Astrocyte of the spinal cord (primary cell): ENCODE measurements at places on chromosomes 6 and 20.
A peak's percentile ranks its signal among the peaks of the same experiment; 100 is the strongest.

DNA sequence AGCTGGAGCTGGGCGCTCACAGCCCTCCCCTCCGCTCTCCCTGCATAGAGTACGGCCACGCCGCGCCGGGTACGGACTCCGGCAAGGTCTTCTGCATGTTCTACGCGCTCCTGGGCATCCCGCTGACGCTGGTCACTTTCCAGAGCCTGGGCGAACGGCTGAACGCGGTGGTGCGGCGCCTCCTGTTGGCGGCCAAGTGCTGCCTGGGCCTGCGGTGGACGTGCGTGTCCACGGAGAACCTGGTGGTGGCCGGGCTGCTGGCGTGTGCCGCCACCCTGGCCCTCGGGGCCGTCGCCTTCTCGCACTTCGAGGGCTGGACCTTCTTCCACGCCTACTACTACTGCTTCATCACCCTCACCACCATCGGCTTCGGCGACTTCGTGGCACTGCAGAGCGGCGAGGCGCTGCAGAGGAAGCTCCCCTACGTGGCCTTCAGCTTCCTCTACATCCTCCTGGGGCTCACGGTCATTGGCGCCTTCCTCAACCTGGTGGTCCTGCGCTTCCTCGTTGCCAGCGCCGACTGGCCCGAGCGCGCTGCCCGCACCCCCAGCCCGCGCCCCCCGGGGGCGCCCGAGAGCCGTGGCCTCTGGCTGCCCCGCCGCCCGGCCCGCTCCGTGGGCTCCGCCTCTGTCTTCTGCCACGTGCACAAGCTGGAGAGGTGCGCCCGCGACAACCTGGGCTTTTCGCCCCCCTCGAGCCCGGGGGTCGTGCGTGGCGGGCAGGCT lies 4.6 kb downstream of the KCNK15 start:
- DNase-seq = no peak

- no peak for DNase-seq
These were observed 26.4 kb downstream of the GPX5 start for GRCh38 chr6:28551891-28552666.

DNA sequence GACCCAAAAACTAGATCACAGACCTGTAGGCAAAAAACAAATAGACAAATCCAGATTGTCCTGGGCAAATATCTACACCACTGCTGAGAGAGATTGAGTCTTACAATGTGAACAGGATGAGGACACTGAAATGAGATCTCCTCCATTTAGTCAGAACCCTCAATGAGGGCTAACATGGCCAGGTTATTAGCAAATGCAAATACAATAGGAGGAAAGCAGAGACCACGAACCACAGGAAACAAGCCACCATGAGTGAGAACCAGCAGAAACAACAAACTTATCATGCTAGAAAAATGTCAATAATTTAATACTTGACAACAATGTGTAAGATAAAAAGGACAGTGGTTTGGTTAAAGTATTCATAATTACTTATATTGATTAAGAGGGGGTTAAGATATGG lies 162.8 kb downstream of the SYNE1 start:
- DNase-seq = no peak

DNA sequence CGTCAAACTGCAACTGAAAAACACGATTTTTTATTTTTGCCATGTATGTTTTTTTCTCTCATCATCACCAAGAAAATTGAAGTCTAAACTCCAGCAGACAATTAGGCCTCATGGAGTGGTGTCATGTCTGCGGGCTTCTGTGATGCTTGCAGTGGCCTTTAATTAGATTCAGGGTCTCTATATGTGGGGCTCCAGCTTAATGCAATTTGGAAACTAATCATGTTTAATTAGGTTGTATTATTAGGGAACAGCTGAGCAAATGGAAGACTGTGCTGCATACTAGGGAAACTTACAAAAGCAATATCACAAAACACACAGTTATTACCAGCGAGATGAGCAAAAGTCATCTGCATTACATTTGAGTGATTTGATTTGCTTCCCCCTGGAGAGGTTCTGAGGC lies 132.9 kb upstream of the PMEPA1 start:
- DNase-seq = no peak

DNA sequence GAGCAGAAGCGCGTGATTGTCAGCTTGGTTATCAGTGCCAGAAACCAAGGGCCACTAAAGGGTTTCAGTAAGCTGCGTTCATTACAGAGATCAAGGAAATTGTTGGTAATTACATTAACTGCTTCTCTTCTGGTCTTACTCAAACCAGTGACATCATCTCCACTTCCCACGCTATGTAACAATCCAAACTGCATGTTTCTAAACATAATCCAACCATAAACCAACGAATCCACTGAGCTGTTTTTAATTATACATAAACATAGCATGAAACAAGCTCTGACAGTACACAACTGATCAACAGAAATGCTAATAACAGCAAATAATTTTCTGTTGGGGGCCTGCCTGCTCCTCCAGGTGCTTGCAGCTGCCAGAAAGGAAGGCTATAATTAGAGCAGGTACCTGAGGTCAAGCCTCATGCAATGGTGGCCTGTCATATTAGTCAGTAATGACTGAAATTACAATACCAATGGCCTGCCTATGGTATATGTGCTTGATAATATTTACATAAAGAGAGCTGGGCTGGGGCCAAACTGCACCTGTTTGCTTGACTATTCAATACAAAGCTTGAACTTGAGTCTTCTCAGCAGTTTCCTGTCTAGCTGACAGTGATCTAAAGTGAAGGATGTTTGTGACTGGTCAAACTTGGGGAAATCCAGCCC lies 40.1 kb downstream of the ILRUN start:
- peak; percentile 38 for DNase-seq
